Activated CD8-positive, alpha-beta memory T cell treated with anti-CD3 and anti-CD28 coated beads, Interleukin-2, amount 10 ng/mL, durations not matched to agents 7 days and 5 days (primary cell): ENCODE measurements at places on chromosomes 3 and 15. TPM values are rescaled to one million over a fixed set of nuclear protein-coding genes. Genes with fewer than 3 reads are reported as not detected.

The CHRD gene
- not detected for total RNA-seq

The TM4SF1 gene
- not detected for total RNA-seq

The KLHL6 gene
- total RNA-seq: 30.9 TPM

The PPIP5K1 gene
- 33.5 TPM for total RNA-seq

DNA sequence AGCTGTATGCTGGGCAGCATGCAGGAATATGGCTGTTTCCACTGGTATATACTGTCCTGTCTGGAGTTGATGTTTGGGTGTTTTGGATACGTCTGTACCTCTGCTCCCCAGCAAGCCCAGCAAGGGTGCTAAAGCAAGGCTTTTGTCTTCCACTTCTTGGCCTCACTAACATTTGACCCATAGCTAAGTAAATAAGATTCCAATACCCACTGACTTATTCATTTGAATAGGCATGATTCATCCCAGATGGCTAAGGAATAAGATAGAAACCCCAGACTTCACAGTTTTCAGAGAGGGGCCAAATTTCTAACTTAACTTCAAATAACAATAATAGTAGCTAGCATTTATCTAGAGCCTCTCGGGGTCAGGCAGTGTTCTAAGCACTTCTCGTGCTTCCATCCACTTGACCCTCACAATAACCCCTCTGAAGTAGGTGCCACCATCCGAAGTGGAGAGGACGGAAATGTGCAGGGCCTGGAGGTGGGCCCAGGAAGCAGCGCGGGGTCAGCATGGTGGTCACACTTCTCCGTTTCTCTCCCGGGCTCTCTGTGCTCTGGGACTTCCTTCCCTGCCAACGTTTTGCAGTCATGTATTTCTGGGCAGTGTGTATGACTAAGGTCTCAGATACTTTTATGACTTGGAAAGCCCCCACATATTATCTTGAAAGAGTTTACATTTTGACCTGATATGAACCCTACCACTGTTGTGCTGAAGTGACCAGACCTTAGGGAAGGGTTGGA is 39.3 kb downstream of the LRRK1 start:
- H3K4me1 ChIP-seq: no peaks in the 10 kb centered on the region
- peaks cover 36% of the 10 kb centered on the region for H3K27me3 ChIP-seq
- no peak overlapping the region for H3K27ac ChIP-seq
- no peak overlapping the region for H3K4me3 ChIP-seq
- no peaks in the 10 kb centered on the region for H3K36me3 ChIP-seq
- no peak for DNase-seq

DNA sequence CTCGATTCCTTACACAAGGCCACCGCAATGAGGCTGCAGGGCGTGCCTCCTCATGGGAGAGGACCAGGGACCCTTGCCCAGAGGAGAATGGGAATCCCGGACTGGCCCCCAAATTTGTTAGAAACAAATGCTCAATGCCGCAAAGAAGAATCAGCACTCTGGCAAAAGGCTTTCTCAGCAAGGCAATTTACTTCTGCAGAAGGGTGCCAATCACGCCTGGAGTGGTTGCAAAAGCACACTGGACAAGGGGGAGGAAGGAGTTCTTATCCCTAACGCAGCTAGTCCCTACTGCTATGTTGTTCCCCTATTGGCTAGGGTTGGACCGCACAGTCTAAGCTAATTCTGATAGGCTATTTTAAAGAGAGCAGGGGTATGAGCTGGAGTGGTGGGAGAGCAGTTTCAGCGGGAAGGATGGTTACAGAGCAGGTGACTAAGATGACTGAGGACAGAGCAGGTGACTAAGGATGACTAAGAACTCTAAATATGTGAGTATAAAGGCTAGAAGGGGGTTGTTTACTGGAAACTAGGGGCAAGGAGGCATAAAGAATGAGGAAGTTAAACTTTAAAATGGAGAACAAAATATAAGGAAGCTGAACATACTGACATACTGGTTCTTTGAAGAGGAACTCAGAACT is 48.5 kb downstream of the KATNBL1 start:
- no peaks in the 10 kb centered on the region for H3K27me3 ChIP-seq
- H3K36me3 ChIP-seq: peaks cover 80% of the 10 kb centered on the region
- H3K4me3 ChIP-seq: no peak overlapping the region
- no peak overlapping the region for H3K27ac ChIP-seq
- H3K4me1 ChIP-seq: no peaks in the 10 kb centered on the region
- DNase-seq: no peak

DNA sequence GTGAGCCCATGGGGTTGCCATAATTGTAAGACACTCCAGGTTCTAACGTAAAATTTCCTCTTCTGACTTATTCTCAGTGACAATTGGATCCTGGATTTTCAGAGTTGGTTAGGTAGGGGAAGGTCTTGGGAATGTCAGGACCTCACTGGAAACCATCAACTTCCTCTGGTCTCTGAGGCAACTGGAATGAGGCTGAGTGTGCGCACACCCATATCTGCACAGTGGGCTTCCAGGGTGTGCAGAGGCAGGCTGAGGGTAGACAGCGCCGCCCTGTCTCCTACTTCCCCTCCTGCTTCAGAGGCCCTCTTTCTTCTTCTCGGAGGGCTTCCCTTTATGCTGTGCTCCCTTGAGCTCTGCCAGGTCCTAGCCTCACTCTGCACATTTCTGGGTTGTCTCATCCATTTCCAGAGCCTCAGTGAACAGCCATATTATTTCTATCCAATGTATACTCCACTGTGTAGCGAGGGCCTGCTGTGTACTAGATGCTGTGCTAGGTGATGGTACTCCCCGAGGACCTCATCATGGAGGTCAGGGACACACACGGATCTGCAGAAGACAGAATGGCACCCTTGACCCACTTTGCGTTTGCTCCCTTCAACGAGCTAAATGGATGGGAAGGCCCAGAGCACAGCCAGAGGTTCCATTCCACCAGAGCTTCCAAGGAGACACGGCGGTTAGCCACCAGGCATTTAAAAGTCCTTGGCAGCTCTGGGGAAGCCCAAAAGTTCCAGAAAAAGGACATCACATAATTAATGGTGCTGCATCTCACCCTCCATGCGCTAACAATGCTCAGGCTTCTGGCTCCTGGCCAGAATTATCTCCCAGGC is 18.3 kb downstream of the ACAA1 start:
- no peak overlapping the region for H3K4me3 ChIP-seq
- peaks cover 4% of the 10 kb centered on the region for H3K4me1 ChIP-seq
- H3K27ac ChIP-seq: no peak overlapping the region
- no peak for DNase-seq
- peaks cover 9% of the 10 kb centered on the region for H3K36me3 ChIP-seq

GRCh38 chr3:166405465-166405864 is 568.2 kb upstream of the BCHE start:
- DNase-seq: no peak
- H3K4me3 ChIP-seq: no peak overlapping the region
- no peak overlapping the region for H3K27ac ChIP-seq
- no peaks in the 10 kb centered on the region for H3K4me1 ChIP-seq
- no peaks in the 10 kb centered on the region for H3K36me3 ChIP-seq

DNA sequence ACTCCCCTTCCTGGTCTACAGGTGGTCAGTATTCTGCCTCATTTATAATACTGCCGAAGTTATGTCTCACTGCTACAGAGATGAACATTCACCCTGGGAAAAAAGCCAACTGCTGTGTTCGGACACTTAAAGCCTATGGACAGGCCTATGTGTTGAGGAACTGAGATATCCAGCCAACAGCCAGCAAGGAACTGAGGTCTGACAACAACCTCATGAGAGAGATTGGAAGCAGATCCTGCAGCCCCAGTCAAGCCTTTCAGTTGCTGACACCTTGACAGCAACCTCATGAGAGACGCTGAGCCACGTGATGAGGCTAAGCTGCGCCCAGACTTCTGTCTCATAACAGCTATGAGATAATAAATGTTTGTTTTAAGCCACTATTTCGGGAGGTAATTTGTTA is 18.2 kb upstream of the FHIT start:
- no peak overlapping the region for H3K4me3 ChIP-seq
- DNase-seq: no peak
- H3K36me3 ChIP-seq: no peaks in the 10 kb centered on the region
- H3K27ac ChIP-seq: no peak overlapping the region
- peaks cover 16% of the 10 kb centered on the region for H3K27me3 ChIP-seq
- no peaks in the 10 kb centered on the region for H3K4me1 ChIP-seq

DNA sequence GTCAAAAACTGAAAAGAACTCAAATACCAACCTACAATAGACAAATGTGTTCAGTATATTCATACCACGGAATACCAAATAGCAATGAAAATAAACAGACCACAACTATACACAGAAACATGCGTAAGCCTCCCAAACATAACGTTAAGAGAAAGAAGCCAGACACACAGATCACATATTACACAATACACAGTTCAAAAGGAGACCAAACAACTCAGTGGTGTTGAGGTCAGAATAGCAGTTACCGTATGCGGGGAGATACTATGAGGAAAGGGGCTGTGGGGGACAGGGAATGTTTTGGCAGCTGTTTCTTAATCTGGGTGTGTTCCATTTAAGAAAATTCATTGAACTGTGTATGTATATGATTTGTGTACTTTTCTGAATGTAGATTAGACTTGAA is 6.6 kb downstream of the OSBPL10 start:
- no peak for DNase-seq
- H3K27ac ChIP-seq: no peak overlapping the region
- H3K4me3 ChIP-seq: no peak overlapping the region
- no peaks in the 10 kb centered on the region for H3K36me3 ChIP-seq
